ENCODE measurements at places on chromosomes 3 and 15.

DNA sequence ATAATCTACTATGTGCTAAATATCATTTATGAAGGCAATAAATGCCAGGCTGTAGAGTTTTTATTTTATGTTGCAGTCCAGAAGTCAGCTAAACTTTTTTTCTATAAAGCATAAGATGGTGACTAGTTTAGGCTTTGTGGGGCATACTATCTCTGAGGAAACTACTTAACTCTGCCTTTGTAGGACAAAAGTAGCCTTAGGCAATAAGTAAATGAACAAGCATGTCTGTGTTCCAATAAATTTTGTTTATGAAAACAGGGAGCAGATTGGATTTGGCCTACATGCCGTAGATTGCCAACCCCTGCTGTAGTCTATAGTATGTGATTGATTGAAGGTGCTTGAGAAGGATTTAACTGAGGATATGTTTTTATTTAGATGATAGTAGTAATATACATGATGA lies 502.5 kb upstream of the NAALADL2 start:
- no peak for DNase-seq

- DNase-seq: no peak
Observed at GRCh38 chr3:163916596-163917560, 1161.4 kb downstream of the SI start.

- no peak for DNase-seq
Observed at GRCh38 chr3:67109651-67110204, 111.6 kb downstream of the KBTBD8 start.

DNA sequence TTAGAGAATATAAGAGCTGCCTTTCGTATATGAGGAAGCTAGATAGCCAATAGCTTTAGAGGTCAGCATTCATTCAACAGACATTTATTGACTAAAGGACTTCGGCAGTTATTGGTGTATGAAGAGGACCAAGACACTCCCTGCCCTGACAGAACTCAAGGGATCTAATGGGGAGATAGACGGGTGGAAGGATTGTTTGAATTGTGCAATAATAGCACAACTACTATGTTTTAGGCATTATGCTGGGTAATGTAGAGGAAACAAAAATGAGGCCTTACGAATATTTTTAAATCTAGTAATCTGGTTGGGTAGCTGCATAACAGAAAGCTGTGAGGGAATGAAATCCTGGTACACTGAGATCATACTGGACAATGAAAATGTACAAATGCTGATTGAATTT lies 5.0 kb downstream of the LRCH3 start:
- no peak for DNase-seq

DNA sequence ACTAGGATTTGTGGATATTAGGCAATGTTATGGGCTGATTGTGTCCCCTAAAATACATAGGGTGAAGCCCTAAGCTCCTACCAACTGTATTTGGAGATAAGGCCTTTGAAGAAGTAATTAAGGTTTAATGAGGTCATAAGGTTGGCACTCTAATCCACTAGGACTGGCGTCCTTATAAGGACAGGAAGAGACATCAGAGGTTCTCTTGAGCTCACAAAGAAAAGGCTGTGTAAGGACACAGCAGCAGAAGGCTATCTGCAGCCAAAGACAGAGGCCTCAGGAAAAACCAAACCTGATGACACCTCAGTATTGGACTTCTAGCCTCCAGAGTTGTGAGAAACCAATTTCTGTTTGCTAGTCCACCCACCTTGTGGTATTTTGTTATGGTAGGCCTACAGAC lies 416.7 kb downstream of the ZBTB20 start:
- no peak for DNase-seq

DNA sequence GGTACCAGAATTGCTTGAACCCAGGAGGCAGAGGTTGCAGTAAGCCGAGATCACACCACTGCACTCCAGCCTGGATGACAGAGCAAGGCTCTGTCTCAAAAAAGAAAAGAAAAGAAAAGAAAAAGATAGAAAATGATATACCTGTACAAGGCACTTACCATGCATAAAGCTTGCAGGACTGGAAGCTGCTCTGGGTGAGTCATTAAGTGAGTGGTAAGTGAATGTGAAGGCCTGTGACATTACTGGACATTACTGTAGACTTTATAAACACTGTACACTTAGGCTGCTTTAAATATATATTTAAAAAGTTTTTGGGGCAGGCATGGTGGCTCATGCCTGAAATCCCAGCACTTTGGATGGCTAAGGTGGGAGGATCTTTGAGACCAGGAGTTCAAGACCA lies 99.2 kb downstream of the SLMAP start:
- no peak for DNase-seq

DNA sequence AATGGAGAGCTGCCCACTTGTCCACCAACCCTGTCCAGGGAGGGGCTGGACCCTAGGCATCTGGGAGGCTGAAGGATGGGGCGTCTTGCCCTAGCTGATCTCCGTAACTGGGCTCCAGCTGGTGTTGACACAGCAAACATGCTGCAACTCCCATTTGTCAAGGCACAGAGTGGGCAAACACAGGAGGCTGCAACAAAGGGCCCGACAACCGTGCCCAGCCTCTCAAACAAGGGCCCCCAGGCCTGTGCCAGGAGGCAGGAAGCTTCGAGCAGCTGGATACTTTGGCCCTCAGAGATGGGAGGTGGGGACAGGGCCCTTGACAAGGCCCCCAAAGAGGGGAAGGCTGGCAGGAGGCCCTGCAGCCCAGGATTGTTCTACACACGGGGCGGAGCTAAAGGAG lies 64.2 kb upstream of the TMEM115 start:
- DNase-seq: peak; percentile 71

- DNase-seq: no peak
Observed at GRCh38 chr3:138974462-138974861, 27.4 kb downstream of the FOXL2NB start.

- no peak for DNase-seq
Observed at GRCh38 chr3:50656417-50657195, 18.1 kb upstream of the DOCK3 start.
